Fibroblast of skin of right biceps (primary cell): ENCODE measurements at places on chromosomes 13 and 19.

DNA sequence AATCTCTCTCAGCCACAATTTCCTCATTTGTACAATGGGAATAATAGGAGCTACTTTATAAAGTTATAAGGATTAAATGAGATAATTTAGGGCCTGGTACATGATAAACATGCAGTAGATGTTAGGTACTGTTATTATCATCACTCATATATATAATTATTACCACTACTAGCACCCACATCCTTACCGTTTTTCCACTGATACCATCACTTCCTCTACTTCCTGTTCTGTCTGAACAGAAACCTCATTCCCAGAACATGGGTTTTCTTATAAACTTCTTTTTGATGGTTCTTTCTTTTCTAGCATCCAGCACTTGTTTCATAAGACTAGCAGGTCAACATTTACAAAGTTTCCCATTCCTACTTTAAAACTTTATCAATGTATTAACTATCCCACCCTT is 6.3 kb downstream of the CDADC1 start:
- DNase-seq: no peak

- no peak for DNase-seq
Observed at GRCh38 chr13:49625392-49626079, 2.8 kb upstream of the ARL11 start.

DNA sequence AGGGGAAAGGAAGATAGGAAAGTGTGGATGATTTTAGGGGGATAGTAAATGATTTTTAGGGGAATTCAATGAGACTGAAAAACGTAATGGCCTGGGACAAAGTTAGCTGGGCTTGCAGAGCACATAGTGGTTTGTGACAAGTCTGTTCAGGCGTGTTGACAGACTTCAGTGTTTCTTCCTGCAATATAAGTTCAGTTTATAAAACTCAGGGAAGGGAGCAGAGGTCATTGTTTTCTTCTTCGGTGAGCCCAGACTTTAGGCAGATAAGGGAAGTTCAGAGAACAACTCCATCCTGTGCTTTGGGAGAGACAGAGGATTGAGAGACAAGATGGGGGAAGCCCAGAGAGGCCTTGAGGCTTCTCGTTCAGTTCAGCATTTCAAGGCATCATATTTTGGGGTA is 45.2 kb upstream of the SLC7A1 start:
- no peak for DNase-seq

GRCh38 chr13:53241891-53242348 is 213.3 kb downstream of the OLFM4 start:
- no peak for DNase-seq

DNA sequence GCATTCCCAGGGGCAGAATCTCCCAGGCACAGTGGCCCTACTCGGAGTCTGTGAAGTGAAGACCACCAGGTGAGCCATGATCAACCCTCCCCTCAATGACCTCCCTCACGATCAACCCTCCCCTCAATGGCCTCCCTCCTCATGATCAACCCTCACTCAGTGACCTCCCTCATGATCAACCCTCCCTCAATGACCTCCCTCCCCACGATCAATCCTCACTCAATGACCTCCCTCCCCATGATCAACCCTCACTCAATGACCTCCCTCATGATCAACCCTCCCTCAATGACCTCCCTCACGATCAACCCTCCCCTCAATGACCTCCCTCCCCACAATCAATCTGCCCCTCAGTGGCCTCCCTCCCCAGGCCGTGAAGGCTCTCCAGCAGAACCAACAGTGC is 32.1 kb downstream of the SBNO2 start:
- no peak for DNase-seq

DNA sequence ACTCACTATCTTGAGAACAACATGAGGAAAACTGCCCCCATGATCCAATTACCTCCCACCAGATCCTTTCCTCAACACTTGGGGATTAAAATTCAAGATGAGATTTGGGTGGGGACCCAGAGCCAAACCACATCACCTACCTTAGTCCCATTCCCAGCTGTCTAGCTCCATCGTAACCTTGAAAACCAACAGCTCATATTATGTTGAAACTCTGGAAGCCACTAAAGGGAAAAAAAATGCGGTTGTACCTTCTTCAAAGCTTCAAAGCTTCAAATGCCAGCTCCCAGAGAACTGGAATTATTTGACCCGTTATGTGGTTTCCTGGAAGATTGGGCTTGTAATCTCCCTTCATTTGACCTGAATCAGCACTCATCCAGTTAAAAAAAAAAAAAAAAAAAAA is 223.1 kb upstream of the GPC6 start:
- no peak for DNase-seq

- no peak for DNase-seq
Observed at GRCh38 chr19:6730941-6731670, 6.3 kb downstream of the GPR108 start.
